ENCODE measurements at places on chromosomes 1 and 21.

- DNase-seq: no peak
These were observed 36.0 kb downstream of the PABPC4 start for GRCh38 chr1:39540504-39541031.

DNA sequence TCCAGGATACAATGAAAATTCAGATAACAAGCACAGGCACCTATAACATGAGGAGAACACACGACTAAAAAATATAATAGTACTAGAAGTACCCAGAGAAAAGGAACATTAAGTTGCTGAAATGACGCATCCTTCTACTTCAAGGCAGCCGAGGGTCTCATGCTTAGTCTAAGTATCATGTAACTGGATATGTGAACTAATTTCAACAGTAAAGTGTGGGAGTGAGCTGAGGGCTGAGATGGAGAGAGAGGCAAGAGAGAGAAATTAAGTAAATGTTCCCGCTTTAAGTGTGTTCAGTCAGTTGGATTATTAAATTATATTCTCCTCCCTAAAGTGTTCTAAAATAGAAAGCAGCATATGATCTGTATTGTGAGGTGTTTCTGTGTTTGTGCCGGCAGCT is 152.2 kb upstream of the KRTAP19-8 start:
- DNase-seq: no peak

- DNase-seq: no peak
These were observed 20.4 kb downstream of the SERINC2 start for GRCh38 chr1:31433396-31433930.

GRCh38 chr21:38848187-38848609 is 42.5 kb downstream of the ETS2 start:
- DNase-seq: no peak

- no peak for DNase-seq
These were observed 3.0 kb downstream of the CTRC start for GRCh38 chr1:15441247-15441646.

DNA sequence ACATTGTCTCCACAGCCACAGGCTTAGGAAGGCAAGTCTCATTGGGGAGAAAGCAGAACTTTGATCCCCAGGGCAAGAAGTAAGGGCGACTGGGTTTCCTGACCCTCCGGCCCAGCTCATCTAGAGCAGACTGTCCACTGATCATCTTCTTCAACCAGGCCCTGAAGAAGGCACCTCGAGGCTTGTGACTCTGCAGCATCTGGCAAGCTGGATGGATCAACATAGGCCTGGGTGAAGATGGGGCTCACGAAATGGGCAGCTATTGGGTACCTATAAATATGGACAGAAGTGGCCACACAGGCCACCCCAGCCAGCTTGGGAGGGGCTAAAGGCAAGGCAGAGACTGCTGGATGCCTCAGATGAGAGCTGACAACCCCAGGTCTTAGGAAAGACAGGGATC is 13.0 kb downstream of the TAL1 start:
- no peak for DNase-seq

DNA sequence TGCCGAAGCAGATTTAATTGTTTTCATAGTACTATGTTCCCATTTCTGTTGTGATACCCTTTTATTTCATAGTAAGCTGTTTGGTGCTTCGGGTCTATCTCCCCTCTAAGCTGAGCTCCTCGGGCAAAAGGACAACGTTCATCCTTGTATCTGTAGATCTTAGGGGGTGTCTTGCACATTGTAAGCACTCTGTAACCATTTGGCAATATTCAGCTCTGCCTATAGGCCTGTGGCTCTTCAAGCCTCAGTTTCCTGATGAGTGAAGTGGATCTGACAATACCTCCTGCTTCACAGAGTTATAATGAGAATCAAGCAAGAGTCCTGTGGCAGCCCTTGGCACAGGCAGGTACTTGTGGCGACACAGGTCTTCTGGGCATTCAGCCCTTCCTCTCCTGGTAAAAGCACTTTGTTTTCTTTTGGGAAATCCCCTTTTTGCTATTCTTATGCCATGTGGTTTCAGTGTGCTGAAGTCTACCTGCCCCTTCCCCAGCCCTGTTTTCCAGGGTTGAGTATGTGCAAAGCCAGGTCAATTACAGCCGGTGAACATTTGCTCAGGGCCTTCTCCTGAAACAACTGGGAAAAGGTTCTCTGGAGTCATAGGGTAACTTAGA is 8.5 kb upstream of the EXO1 start:
- DNase-seq: no peak

DNA sequence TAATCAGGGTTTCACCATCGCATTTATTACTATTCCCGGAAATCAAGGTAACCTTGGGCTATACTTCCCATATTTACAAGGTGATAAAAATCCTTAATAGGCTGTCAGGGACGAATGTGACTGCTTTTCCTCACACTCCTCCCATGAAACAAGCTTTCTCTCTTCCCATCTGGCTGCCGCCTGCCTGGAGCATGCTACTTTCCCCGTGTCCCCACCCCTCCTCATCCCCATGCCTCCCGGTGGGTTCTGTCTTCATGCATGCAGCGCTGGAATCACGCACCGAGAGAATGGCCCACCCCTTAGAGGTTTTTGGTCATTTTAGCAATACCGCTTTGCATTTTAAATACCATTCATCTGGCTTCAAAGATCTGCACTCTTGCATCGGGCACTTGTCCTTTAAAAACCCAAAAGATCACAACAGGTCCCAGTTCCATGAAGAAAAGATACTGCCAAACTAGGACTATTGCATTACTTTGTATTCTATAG is 339.1 kb downstream of the NTNG1 start:
- no peak for DNase-seq

DNA sequence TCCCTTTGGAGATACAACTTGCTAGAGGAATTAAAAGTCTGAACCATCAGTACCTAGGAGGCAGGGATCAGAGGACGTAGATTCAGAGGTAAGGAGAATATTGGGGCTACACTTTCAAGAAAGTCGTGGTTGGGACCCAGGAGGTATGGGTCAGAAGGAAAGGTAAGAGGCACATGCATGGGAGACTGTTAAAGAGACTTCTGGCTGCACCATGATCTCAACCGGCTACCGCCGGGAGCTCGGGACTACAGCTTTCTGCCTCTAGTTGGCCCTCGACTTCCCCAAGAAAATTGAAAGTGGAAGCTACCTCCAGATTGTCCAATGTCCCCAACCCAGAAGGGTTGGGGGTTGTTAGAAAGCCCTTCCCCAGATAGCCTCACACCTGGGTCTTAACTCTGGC is 355.7 kb upstream of the TMPRSS15 start:
- DNase-seq: no peak

DNA sequence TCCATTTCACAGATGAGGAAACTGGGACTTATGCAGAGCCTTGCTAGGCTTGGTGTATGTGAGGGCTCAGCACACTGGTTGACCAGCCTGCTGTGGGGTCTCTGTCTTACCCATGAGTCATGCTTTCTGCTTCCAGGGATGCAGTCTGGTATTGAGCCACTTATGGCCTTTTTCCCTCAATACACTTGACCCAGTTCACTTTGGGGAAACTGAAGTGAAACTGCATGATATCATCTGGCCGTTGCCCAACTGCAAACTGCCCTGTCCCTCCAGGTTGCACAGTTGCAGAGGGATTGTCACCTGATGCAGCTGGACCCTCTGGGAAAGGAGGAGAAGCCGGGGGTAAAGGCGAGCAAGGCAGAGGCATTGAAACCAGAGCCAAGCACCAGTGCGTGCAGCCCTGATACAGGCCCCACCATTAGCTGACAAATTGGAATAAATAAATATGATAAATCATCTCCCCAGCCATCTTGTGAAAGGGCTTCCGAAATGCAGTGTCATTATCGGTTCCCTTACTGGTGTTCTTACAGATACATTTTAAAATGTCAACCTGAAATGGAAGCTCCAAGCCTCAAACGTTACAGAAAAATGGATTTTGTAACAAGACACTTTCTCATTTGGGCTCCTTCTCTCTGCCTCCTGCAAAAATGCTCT is 39.3 kb upstream of the DUSP10 start:
- no peak for DNase-seq

DNA sequence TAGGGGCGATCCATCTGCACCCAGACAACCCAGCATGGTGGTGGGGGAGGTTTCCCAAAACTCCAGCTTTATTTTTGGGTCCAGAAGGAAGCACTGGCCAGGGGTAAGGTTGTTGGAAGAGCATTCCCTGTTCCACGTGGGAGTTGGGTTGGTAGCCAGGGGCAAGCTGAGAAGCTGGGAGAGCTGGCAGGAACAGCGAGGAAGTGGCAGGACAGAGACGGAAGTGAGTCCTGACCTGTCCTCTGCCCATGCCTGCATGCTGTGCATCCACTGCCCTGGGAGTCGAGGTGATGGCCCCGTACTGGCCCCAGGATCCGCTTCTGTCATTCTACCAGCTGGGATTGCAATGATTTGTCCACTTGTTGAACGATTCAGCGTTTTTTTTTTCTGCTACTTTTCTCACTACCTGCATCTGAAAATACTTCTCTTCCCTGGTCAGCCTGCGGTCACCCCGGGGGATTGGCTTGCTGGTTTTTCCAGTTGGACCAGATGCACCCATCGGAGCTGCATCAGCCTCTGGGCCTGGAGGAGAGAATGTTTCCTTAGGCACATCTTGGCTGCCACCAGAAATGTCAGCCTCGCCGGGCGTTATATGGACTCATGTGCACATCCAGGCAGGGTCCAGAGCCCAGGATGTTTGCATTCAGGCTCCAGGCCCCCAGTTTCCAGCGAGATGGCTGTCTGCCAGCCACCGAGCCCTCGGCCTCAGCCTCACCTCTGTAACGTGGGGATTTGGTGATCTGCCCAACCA is 28.3 kb upstream of the TMPRSS2 start:
- DNase-seq: no peak

DNA sequence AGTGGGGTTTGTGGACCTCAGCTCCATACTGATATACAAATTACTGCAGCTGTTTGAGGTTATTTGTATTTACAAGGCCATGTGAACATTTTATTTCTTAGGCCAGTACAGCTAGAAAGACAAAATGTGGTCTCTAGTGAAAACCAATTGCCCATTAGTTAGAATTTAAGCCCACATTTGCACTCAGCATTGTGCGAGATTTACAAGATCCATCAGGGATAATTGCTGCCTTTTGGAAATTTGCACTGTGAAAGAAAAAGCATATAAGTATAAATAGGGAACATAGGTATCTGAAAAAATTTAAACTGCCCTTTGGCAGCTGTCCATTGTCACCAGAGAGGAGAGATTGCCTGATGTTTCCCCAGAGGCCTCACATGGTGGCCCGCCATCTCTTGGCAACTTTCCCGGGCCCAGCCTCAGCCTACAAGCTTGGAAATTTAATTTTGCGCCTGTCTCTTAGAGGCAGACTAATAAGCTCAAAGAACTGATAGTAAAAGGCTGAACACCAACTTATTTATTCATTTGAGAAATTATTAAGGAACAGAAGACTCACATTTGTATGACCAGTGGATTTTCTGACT is 120.7 kb downstream of the MAP3K21 start:
- no peak for DNase-seq

DNA sequence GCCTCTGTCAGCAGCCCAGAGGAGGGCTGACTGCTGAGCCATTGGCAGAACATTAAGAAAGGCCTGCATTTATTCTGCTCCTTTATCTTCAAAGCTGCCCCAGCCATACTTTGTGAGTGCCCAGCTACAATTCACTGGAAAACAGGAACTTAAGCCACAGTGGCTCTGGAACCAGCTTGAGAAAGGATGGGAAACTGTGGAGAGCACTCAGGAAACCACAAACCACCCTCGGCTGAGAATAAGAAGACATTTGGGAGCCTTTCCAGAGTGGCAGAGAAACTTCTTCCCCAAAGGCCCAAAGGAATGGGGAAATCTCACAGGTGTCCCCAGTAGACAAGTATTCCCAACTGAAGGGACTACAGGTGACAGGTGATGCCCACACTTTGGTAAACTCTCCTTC is 1.8 kb downstream of the LAMB3 start:
- DNase-seq: no peak

DNA sequence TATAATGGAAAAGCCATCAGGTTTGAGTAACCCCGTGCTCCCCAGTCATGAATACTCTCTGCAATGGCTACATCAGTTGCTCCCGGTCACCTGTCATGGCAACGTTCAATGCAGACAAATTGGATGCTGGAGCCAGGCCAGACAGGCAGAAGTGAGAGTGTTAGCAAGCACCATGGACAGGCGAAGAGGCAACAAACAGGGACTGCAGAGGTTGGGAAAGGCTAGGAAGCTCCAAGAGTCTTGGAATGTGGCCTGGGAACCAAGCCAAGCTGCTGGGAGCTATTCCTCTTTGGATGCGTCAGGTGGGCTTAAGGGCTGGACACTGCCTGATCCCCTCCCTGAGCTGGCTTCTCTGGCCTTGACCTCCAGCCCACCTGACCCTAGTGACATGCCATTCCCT is 102.9 kb downstream of the ACTL8 start:
- DNase-seq: no peak

DNA sequence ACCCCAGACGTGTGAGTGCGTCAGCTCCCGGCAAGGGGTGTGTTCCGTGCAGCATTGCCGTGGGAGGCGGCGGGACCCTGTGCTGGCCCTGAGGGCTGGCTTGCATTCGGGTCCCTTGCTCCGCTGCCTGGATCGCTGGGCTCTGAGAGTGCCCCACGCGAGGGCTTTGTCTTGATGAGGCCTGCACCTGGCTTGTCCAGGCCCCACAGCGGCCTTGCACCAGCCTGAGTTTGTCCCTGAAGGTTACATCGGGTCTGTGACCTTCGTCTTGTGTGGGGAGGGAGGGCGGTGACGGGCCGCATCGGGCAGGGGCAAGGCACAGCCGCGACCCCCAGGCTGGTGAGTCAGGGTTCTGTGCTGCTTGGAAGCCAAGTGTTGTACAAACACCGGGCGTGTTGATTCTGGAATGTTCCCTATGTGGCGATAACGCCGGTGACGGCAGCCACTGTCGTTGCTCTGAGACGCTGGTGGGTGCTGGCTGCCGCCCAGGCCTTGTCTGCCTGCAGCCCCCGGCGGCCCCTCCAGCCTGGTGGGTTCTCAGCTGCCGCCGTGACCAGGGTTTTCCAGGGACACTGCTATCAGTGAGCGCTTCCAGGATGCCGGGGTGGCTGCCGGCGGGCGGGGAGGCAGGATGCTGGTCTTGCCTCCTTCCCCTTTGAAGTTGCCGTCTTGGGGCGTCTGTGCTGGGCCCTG is 42.9 kb downstream of the SLX9 start:
- no peak for DNase-seq

- no peak for DNase-seq
These were observed 2.0 kb downstream of the POLR3C start for GRCh38 chr1:145826030-145826429.

DNA sequence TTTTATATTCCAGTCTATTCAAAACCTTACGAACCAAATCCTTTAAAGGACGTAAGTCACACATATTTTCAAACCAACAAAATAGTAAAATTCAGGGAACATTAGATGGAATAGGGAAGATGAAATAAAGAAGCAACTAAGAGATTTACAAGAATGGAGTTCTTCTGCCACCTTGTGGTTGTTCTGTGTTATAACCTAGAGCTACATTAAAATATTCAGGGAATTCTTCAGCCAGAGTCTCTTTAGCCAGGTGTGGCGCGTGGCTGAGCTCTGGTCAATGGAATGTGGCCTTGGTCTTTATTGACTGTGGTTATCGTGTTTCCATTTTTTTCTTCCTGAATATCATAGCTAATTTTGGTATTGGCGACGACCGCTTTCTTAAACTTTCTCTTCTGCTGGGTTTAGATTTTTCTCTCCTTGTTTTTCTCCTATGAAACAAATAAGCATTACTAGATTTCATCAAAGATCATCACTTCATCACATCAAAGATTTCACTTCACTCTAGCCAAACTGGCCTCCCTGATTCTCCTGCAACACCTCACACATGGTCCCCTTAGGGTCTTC is 221.3 kb downstream of the MRPL39 start:
- DNase-seq: peak; percentile 47

Measured in GM06990 (cell line).